Naive thymus-derived CD4-positive, alpha-beta T cell (primary cell): ENCODE measurements at places on chromosomes 3 and 15. TPM values are rescaled to one million over a fixed set of nuclear protein-coding genes. Genes with fewer than 3 reads are reported as not detected.

DNA sequence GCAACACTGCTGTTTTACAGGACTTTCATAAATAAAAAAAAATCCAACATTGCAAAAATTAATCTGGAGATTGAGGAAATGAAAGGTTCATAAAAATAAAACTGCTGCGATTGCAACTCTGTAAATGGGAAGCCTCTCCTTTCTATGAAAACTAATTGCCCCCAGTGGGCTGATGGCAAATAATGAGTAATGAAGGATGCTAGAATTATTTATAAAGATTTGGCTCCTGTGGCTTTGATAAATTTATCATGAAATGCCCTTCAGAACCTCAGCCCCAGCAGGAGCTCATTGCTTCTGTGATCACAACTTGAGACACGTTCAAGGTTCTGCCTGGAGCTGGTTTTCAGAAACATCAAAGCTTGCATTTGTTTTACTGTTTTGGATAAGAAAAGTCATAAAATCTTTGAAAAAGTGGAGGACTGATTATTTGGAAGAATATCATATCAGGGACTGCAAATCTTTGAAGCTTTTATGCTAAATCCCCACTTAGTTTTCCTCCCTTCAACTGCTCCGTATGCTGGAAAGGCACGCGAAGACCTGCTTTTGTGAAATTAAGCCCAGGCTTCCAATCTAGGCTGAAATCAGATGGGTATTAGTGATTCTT is 24.5 kb upstream of the LYZL4 start:
- no peak overlapping the region for H3K27ac ChIP-seq
- no peaks in the 10 kb centered on the region for H3K27me3 ChIP-seq
- H3K4me3 ChIP-seq = no peak overlapping the region
- H3K4me1 ChIP-seq = no peaks in the 10 kb centered on the region

Gene ARL14
- not detected for polyA plus RNA-seq

Gene RTP1
- not detected for polyA plus RNA-seq

Gene CP
- polyA plus RNA-seq = 1.3 TPM

GRCh38 chr3:144501467-144501866 is 529.8 kb downstream of the DIPK2A start:
- no peaks in the 10 kb centered on the region for H3K27me3 ChIP-seq
- no peak overlapping the region for H3K27ac ChIP-seq
- no peak for DNase-seq
- H3K4me1 ChIP-seq = no peaks in the 10 kb centered on the region

- no peak overlapping the region for H3K4me3 ChIP-seq
- H3K27me3 ChIP-seq = no peaks in the 10 kb centered on the region
- no peak overlapping the region for H3K27ac ChIP-seq
- H3K4me1 ChIP-seq = peaks cover 4% of the 10 kb centered on the region
These were observed 408.2 kb upstream of the CBLB start for GRCh38 chr3:106276755-106277612.

Gene SLC12A1
- not detected for polyA plus RNA-seq

Gene SCN11A
- polyA plus RNA-seq = not detected

GRCh38 chr3:17986348-17986816 is 244.0 kb upstream of the TBC1D5 start:
- H3K36me3 ChIP-seq = no peaks in the 10 kb centered on the region
- DNase-seq = no peak
- no peaks in the 10 kb centered on the region for H3K4me1 ChIP-seq
- H3K4me3 ChIP-seq = no peak overlapping the region
- H3K27ac ChIP-seq = no peak overlapping the region

DNA sequence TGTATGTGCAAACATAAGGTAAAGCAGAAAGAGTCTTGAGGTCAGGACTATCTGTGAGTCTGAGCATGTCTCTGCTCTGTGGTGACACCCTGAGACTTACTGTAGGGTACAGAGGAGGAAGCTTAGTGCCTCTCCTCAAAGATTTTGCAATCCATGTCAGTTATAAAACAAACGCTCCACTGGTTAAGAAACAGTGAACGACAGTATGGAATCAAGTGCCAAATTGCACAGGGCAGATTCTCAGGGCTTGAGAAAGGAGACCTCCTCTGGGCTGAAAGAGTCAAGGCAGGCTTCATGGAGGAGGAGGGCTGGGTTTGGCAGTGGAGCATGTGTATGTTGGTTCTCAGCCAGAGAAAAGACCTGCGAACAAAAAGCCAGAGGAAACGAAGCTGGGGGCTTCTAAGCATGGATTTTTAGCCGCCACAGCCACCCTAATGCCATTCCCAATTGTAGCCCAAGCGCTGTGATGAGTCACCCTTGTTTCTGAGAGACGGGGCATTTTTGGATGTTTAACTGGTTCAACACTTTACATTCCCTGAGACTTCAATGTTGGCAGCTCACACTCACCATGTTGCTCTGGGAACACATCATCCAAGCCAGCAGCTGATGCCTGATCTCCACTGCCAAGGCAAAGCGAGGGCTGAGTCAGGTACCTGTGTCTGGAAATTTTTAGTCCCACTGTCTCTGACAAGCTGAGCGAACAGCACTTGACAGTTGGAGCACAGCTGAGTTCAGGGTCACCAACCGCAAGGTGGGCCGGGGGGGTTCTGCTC is 3.4 kb upstream of the DGKG start:
- peaks cover under 1% of the 10 kb centered on the region for H3K27me3 ChIP-seq
- no peak overlapping the region for H3K4me3 ChIP-seq
- DNase-seq = no peak
- H3K27ac ChIP-seq = no peak overlapping the region
- H3K36me3 ChIP-seq = no peaks in the 10 kb centered on the region
- no peaks in the 10 kb centered on the region for H3K4me1 ChIP-seq

GRCh38 chr15:91852741-91853510 is 582 bp upstream of the SLCO3A1 start:
- peaks cover 59% of the 10 kb centered on the region for H3K4me1 ChIP-seq
- peak; percentile 78 for DNase-seq
- H3K4me3 ChIP-seq = peak overlapping the region; percentile 72
- no peaks in the 10 kb centered on the region for H3K36me3 ChIP-seq
- peak overlapping the region; percentile 76 for H3K27ac ChIP-seq
- no peaks in the 10 kb centered on the region for H3K27me3 ChIP-seq

- H3K27me3 ChIP-seq = no peaks in the 10 kb centered on the region
- H3K36me3 ChIP-seq = no peaks in the 10 kb centered on the region
- peak overlapping the region; percentile 75 for H3K4me3 ChIP-seq
These were observed 964 bp downstream of the NRROS start for GRCh38 chr3:196640297-196641018.

- no peaks in the 10 kb centered on the region for H3K36me3 ChIP-seq
- no peak for DNase-seq
- H3K4me3 ChIP-seq = no peak overlapping the region
- no peaks in the 10 kb centered on the region for H3K4me1 ChIP-seq
These were observed 1212.3 kb upstream of the GBE1 start for GRCh38 chr3:82973791-82974190.

- no peaks in the 10 kb centered on the region for H3K27me3 ChIP-seq
- no peak overlapping the region for H3K4me3 ChIP-seq
- peak; percentile 53 for DNase-seq
- no peak overlapping the region for H3K27ac ChIP-seq
These were observed 18.0 kb upstream of the RYR3 start for GRCh38 chr15:33292717-33293307.

Gene MEIS2
- not detected for polyA plus RNA-seq

DNA sequence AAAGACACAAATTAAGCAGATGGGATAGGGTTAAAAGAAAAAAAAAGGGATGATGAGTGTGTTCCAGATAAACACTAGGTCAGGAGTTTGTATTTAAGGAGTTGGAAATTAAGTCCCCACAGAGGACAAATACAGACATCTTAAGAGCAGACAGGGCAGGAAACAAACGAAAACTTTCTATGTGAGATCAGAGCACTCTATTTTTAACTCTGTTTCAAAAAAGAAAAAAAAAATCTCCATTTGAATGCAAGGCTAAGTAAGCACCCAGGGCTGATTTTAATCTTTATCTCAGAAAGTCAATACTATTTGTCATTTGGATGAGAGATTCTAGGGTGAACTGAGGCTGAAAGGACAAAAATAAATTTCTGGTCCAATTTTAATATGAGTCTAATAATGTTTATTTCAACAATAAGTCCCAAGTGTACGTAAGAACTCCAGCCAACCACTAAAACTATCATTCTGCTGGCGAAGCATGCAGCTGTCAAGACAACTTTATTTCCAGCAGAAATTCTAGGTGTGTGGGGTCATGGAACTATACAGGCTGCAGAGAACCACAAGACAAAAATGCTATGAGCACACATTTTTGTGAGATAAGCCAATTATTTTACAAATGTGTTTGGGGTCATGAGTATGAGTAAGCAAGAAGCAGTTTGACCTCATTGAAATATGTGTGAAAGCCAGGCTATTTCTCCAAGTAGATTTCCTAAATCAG is 186.1 kb downstream of the FMN1 start:
- DNase-seq = no peak
- no peak overlapping the region for H3K4me3 ChIP-seq
- H3K27me3 ChIP-seq = no peaks in the 10 kb centered on the region
- no peak overlapping the region for H3K27ac ChIP-seq
- H3K4me1 ChIP-seq = no peaks in the 10 kb centered on the region

Gene SKOR1
- polyA plus RNA-seq = not detected

GRCh38 chr3:38538773-38539353 is 42.7 kb downstream of the EXOG start:
- DNase-seq = no peak
- H3K4me1 ChIP-seq = no peaks in the 10 kb centered on the region
- H3K36me3 ChIP-seq = no peaks in the 10 kb centered on the region
- H3K27ac ChIP-seq = no peak overlapping the region

DNA sequence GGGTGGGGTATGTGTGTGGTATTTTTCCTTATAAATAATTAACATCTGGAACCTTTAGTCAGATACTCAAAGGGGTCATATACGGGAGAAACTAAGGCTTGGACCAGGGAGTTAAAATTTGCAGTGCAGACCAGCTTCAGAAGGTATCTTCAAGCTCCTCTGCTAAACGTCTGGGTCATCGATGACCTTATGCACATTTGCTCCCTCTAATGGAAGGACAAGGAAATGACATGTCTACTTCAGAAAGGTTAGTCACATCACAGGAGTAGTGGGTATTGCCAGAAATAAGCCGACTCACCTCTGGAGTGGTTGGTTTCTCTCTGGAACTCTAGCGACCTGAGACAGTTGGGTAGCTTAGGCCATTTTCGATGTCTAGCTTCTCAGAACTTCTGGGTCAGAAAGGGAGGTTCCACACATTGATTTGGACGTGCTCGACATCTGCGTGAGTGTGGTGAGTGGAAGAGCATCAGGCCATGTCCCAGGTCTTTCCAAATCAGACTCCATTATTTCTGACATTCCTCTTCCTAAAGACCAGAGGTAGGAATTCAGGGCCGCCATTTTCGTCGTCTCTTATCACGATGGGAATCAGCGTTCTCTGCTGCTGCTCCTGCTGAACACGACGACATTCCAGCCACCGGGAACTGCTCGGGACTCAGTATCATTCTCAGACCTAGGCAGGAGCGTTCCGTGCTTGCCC is 31.8 kb upstream of the RASA2 start:
- H3K36me3 ChIP-seq = no peaks in the 10 kb centered on the region
- peak; percentile 55 for DNase-seq
- H3K27ac ChIP-seq = no peak overlapping the region

- no peaks in the 10 kb centered on the region for H3K36me3 ChIP-seq
- no peak overlapping the region for H3K27ac ChIP-seq
- H3K4me1 ChIP-seq = no peaks in the 10 kb centered on the region
These were observed 26.2 kb upstream of the IGF2BP2 start for GRCh38 chr3:185851046-185851445.

DNA sequence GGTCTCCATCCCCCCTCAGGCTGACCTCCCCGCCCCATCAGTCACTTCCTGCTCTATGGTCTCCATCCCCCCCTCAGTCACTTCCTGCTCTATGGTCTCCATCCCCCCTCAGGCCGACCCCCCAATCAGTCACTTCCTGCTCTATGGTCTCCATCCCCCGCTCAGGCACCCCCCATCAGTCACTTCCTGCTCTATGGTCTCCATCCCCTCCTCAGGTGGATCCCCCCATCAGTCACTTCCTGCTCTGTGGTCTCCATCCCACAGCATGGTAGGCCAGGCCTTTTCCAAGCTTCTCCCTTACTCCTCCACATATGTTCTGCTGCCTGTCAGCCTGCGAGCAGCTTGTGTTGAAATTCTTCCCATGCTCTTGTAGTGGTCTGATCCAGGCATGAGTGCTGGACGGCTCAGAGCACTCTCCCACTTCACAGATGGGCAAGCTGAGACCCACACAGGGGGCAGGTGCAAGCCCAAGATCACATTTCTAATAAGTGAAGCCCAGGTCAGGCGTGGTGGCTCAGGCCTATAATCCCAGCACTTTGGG is 36.8 kb downstream of the BDH1 start:
- no peaks in the 10 kb centered on the region for H3K36me3 ChIP-seq
- H3K27me3 ChIP-seq = no peaks in the 10 kb centered on the region
- peak overlapping the region; percentile 29 for H3K27ac ChIP-seq
- DNase-seq = no peak

GRCh38 chr3:33218446-33219174 is at the start of gene SUSD5:
SUSD5 (minus strand) TSS chr3:33218810; CDS start chr3:33218797, 13 bp downstream.
- DNase-seq = no peak
- no peaks in the 10 kb centered on the region for H3K27me3 ChIP-seq
- no peak within 1 kb of the TSS for H3K27ac ChIP-seq
- H3K36me3 ChIP-seq = no peaks in the 10 kb centered on the region
- H3K4me1 ChIP-seq = no peaks in the 10 kb centered on the region
- no peak within 1 kb of the TSS for H3K4me3 ChIP-seq

Gene CYP8B1
- polyA plus RNA-seq = not detected

- no peaks in the 10 kb centered on the region for H3K4me1 ChIP-seq
- no peak overlapping the region for H3K4me3 ChIP-seq
- no peaks in the 10 kb centered on the region for H3K27me3 ChIP-seq
- no peaks in the 10 kb centered on the region for H3K36me3 ChIP-seq
- DNase-seq = no peak
These were observed 227.4 kb upstream of the DCBLD2 start for GRCh38 chr3:99128725-99129505.

Gene IL17RB
- 0.22 TPM for polyA plus RNA-seq

Gene ZNF501
- polyA plus RNA-seq = 2.2 TPM

DNA sequence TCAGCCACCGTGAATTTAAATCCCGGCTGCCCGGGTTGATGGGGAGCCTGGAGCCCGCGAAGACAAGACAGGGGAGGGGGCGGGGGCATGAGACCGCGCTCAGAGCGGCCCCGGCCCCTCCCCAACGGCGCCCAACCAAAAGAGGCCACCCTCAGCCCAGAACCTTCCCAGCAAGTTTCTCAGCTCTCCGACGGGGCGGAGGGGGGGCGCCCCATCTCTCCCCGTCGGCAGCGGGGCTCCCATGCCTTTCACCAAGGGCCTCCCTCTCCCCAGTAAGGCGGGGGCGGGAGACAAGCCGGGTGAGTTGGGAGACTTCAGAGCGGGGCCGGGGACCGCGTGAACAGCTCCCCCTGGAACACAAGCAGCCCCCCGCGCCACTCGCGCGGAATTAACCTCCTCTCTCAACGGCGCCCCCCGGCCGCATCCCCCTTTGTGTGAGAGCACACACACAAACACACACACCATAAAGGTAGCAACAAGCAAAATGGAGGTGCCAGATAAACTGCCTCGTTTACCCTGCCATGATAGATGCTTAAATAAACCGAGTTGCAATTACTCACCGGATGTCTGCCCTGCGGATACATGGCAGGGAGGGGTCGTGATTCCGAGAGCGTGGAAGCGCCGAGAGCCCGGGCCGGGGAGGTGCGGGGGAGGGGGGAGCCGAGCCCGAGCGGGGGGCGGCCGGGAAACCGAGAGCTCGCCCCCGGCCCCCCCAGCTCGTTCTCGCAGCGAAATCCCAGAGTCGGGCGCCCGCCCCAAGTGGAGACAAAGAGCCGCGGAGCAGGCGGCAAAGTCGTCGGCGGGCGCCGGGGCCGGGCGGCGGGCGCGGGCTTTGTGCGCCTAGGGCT is 1.3 kb downstream of the TLE3 start:
- DNase-seq = peak; percentile 37
- peak overlapping the region; percentile 79 for H3K27ac ChIP-seq
- H3K27me3 ChIP-seq = no peaks in the 10 kb centered on the region
- no peaks in the 10 kb centered on the region for H3K36me3 ChIP-seq

- DNase-seq = no peak
- H3K4me3 ChIP-seq = no peak overlapping the region
- no peaks in the 10 kb centered on the region for H3K27me3 ChIP-seq
- H3K36me3 ChIP-seq = no peaks in the 10 kb centered on the region
These were observed 11.0 kb downstream of the PARP16 start for GRCh38 chr15:65275728-65276126.

Gene CCR1
- 0.08 TPM for polyA plus RNA-seq
